Stimulated activated CD8-positive, alpha-beta memory T cell treated with anti-CD3 and anti-CD28 coated beads, Interleukin-12 subunit alpha, Interleukin-12 subunit beta, amount 100 ng/mL, for 1 hour (primary cell): ENCODE measurements at places on chromosomes 4 and X.

GRCh38 chr4:7415927-7416686, 18.6 kb downstream of the PSAPL1 start:
- DNase-seq = no peak

- DNase-seq = no peak
These were observed 137.1 kb downstream of the GASK1B start for GRCh38 chr4:158035662-158036195.

- no peak for DNase-seq
These were observed 544.5 kb downstream of the PPP4R3C start for GRCh38 chrX:26918631-26919030.

DNA sequence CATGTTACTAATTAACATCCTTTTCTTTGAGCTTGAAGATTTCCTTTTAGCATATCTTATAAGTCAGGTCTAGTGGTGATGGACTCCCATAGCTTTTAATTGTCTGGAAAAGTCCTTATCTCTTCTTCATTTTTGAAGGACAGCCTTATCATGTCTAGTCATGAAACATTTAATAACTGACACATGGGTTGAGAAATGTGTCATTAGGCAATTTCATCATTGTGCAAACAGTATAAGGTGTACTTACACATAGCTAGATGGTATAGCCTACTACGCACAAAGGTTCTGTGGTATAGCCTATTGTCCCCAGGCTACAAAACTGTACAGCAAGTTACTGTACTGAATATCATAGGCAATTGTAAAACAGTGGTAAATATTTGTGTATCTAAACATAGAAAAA, 34.5 kb upstream of the ALG13 start:
- no peak for DNase-seq

- DNase-seq = no peak
These were observed 34.6 kb upstream of the MTM1 start for GRCh38 chrX:150533863-150534262.

GRCh38 chr4:98232202-98232601, 29.0 kb upstream of the RAP1GDS1 start:
- no peak for DNase-seq

GRCh38 chrX:140918398-140919038, 83.9 kb upstream of the SPANXB1 start:
- DNase-seq = no peak

- DNase-seq = no peak
These were observed 11.1 kb upstream of the HS3ST1 start for GRCh38 chr4:11439836-11440235.

- no peak for DNase-seq
These were observed 28.1 kb upstream of the MAMLD1 start for GRCh38 chrX:150334981-150335380.

- no peak for DNase-seq
These were observed 110.6 kb upstream of the ITM2A start for GRCh38 chrX:79477691-79478090.

DNA sequence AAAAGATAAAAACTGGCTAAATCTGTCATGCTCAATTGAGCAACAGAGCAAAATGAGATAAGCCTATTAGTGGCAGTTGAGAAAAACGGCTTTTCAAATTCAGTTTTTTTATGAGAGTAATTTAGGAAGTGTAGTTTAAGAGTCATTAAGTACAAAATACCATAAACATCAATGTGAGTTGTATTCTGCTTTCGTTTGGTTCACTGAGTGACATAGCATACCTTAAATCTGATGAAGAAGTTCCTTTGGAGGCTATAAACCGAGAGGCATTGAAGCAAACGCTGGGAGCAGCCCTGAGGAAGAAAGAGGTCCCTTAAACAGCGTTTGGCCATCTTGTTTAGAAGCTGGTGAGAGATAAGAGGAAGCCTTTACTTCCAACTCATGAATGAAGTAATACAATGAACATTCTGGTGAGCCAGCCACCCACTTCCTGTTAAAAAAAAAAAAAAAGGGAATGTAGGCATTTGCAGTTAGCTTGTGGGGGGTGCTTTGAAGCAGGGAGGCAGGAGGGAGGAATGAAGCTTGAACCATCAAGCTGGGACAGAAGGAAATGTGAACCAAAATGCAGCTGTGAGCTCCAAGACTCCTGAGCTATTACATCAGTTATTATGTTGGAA, 132.3 kb downstream of the ZNF330 start:
- no peak for DNase-seq

GRCh38 chrX:9291629-9292028, 173.2 kb upstream of the TBL1X start:
- DNase-seq = no peak

GRCh38 chr4:92050875-92051274, 252.9 kb upstream of the GRID2 start:
- DNase-seq = no peak

- DNase-seq = no peak
These were observed 333.5 kb downstream of the BMPR1B start for GRCh38 chr4:95091272-95091671.

- no peak for DNase-seq
These were observed 126.9 kb downstream of the MFAP3L start for GRCh38 chr4:169899295-169899694.

DNA sequence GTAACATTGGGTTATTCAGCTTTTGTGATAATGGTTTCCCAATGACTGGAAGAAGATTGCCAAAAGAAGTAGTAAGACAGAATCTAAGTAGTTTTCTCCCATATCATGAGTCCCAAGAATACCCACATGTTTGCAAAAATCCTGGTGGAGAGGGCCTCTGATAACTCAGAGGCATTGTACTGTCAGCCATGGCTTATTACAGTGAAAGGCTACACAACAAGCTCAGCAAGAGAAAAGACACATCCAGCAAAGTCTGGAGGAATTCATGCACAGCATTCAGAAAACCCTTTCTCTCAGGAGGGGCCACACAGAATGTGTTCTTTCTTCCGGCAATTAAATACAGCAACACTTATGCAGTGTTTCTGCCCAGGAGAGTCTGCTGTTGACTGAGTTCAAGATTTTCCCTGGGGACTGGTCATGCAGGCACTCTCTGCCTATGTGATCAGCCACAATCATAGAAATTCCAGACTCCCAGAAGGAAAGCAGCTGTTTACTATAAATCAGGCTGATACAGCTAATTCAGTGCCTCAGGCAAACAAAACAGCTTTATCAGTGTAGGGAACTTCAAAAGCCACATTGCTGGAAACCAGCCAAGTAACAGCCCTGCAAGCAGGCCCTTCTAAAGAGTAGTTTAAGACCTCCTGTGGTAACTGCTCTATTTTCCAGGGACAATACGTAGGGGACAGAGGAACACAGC, 937.1 kb downstream of the CCSER1 start:
- no peak for DNase-seq

GRCh38 chr4:151673908-151674520, 86.8 kb downstream of the GATB start:
- no peak for DNase-seq

- DNase-seq = no peak
These were observed 41.0 kb downstream of the FNIP2 start for GRCh38 chr4:158809611-158810486.

DNA sequence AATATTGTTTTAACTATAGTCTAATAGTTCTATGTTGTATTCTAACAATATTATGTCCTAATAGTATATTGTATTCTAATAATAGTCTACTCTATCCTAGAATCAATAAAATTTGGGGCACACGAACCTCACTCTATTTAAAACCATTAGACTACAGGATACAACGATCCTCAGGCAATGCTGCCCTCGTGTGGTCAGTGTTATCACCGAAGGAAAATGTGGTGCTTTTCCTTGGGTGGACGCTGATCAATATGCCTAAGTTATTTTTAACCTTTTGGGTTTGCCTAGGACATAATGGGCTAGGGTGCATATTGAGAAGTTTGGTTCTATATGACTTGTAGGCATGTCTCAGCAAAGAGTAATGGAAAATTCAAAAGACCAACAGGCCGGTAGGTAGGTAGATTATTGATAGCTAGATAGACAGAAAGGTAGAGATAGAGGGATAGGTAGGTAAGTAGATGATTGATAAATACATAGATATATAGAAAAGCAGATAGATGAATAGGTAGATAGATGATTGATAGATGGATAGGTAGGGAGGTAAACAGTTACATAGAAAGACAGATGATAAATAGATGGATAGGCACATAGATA, 75.1 kb downstream of the PRKX start:
- no peak for DNase-seq

DNA sequence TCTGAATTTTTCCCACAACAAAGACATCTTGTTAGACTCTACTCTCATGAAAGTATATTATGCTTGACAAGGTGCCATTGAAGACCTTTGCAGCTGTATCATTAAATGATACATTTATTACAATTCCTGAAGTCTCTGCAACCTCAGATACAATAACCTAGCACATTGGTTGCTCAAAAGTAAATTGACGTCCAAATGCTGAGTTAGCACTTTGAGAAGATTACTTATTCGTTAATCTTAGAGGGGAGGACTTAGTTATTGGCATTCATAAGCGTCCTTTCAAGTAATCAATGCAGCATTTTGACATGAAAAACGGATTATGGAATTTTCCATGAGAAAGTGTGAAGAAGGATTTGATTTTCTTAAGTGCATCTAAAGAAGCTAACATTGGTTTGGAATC, 151.6 kb downstream of the ARSF start:
- no peak for DNase-seq

DNA sequence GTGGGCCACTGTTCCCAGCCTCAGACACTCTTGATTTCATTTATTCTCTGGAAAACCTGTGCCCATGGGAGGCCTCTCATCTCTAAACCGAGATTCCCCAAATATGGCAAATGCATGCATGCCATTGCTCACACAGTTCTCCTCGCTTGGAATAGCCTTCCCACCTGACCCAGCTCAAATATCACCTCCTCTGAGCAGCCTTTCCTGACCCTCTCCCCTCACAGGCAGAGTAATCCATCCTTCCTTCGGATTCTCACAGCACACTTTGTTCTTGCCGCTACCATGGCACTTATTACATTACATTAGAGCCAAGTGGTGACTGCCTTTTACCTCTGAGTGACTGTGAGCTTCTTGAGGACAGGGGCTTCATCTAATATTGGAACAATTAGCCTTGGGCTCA, 209.5 kb downstream of the HS6ST2 start:
- no peak for DNase-seq

DNA sequence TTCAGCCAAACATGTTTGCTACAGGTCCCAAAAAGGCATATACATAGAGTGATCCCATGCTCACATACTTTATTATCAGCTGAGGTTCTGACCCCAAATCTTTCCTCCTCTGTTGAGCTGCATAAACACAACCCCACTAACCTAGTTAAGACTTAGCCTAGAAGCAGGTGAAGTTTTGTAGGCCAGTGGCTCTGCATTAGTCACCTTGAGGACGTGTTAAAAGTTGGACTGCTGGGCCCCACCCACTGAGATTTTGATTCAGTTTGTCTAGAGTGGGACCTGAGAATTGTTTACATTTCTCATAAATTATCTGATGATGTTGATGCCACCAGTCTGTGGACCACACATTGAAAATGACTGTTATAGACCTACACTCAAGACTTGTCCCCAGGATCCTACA, 43.8 kb upstream of the GAB1 start:
- no peak for DNase-seq

DNA sequence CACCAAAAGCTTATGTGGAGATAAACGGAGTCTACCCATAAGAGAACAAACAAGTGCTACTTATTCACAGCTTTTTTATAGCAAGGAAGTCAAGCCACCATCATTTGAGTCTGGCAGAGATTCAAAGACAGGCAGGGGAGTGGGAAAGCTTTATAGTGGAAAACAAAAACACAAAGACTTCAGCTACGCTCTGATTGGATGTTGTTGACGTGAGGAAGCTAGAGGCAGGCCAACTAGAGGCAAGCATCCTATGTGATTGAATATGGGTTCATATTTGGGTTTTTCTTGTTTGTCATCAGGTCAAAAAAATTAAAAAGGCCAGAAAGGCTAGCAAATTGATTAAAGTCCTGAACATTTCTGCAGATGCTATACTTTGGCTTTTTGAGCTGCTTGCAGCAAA, 719 bp upstream of the TCEAL4 start:
- no peak for DNase-seq

DNA sequence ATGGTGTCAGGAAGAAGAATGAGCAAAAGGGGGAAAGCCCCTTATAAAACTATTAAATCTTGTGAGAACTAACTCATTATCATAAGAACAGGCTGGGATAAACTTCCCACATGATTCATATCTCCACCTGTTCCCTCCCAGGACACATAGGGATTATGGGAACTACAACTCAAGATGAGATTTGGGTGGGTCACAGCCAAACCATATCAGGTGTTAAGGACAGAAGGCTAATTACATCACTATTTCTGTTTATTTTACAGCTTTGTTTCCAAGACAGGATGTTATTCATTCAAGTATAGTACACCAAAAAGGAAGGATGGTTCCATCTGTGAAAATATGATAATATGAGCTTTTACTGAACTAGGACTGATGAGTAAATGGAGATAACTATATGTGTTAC, 63.7 kb upstream of the ARSJ start:
- no peak for DNase-seq

GRCh38 chr4:13306356-13306755, 177.8 kb downstream of the RAB28 start:
- no peak for DNase-seq

DNA sequence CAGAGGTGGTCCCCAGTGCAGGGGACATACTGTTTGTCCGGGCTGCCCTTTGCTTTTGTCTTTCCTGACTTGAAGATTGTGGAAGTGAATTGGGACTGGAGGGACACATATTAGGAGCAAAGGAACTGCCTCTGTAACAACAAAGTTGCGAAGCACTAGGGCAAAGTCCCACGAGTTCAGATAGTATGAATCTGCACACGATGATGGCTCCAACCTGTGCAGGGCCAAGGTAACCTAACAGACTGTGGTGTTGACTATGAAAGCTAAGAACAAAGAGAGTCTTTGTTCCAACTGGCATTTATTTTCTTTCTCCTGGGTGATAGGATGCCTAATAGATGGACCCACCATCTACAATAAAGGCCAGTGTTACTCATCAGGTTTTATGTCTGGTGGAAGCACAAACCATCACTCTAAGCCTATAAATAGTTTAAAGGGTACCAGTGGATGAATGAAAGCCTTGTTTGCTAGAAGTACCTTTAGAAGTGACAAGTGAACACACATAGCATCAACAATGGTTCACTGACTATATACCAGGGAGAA, 71.8 kb downstream of the TMA16 start:
- no peak for DNase-seq

- DNase-seq = no peak
These were observed 88.0 kb downstream of the FNIP2 start for GRCh38 chr4:158856852-158857251.

- DNase-seq = no peak
These were observed 17.7 kb downstream of the RGS12 start for GRCh38 chr4:3310301-3311094.

DNA sequence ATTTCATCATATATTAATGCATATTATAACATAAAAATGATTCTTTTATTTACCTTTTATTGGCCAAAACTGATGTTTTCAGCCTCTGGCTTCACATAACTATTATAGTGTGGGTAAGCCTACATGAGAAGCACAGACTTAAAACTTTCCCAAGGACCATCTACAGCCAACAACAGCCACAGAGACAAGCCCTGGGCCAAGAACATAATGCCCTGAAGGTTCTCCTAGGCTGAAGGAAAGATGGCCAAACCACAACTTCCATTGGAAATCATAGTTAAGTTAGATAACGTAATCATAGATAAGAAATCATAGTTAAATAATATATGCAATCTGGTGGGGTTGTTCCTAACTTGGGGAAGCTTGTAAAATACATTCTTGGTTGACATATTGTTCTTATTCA, 280.0 kb upstream of the EMCN start:
- no peak for DNase-seq
